ENCODE measurements at places on chromosomes 11 and 22. TPM values are rescaled to one million over a fixed set of nuclear protein-coding genes. Genes with fewer than 3 reads are reported as not detected.

GRCh38 chr11:20315800-20316199, 47.7 kb upstream of the HTATIP2 start:
- DNase-seq: no peak

- DNase-seq: no peak
Measured at GRCh38 chr11:5712507-5712906, 22.9 kb downstream of the TRIM22 start.

GRCh38 chr11:46391186-46391577, 394 bp downstream of the CHRM4 start:
- no peak for DNase-seq

NLRP14 gene
- 0.05 TPM for total RNA-seq

GRCh38 chr11:97107604-97108003, 717.8 kb downstream of the JRKL start:
- DNase-seq: no peak

DNA sequence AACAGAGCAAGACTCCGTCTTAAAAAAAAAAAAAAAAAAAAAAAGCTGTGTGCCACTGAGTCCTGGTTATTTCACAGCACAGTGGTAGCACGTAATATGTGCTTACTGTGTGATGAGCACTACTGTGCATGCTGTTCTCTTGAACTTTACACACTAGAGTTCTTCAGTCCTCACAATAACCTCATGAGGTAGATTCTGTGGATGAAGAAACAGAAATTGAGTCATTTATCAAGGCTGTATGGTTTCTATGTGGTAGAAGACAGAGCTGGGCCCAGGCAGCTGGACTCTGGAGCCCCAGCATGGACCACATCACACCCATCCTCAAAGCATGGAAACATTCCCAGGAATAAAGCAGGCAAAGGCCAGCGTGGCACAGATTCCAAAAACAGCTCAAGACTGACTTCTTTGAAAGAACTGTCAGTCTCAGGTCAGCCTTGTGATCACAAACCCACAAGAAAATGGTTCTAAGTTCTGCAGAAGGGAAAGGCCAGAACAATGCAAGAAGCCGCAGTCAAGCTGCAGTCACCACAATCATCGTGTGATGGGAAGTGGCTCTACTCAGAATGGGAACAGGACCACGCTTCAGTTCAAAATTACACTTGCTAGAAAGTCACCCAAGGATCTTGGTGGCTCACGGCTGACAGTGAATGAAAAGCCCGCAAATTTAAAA, 49.5 kb downstream of the MICAL3 start:
- peak; percentile 62 for DNase-seq

ARHGAP20 gene
- not detected for total RNA-seq

GLYAT gene
- total RNA-seq: 0.18 TPM

DNA sequence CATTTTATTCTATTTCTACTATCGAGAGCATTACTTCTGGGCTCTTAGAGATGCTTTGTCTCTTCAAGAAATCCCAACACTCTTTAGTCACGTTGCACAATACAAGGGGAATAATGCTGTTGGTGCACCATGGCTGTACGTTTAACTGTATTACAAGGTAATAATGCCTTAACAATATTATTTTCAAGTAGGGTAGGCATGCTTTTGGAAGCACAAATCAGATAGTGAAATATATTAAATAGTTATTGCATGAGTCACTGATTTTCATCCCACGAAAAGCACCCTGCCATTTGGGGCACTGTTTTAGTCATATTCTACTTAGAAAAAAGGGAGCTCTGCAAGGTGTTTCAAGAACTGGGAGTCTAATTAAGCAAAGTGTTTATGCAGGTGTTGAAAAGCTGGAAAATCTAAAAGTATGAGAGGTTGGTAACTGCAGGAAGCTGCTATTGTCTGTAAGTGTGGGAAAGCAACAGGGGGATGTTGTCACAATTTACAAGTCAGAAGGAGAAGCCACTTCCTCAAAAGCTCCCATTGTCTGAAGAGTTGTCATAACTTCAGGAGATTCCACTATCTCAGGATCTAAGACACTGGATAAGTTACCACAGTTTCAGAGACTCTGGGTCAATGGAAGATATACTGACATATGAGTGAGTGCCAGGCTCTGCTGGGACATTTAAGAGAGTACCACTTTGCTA, 218.2 kb downstream of the JRKL start:
- DNase-seq: no peak

GRCh38 chr11:267491-267994, 10.7 kb upstream of the NLRP6 start:
- peak; percentile 35 for DNase-seq

- peak; percentile 82 for DNase-seq
Measured at GRCh38 chr11:116073854-116074837, 569.9 kb upstream of the CADM1 start.

MS4A2 gene
- total RNA-seq: not detected

DNA sequence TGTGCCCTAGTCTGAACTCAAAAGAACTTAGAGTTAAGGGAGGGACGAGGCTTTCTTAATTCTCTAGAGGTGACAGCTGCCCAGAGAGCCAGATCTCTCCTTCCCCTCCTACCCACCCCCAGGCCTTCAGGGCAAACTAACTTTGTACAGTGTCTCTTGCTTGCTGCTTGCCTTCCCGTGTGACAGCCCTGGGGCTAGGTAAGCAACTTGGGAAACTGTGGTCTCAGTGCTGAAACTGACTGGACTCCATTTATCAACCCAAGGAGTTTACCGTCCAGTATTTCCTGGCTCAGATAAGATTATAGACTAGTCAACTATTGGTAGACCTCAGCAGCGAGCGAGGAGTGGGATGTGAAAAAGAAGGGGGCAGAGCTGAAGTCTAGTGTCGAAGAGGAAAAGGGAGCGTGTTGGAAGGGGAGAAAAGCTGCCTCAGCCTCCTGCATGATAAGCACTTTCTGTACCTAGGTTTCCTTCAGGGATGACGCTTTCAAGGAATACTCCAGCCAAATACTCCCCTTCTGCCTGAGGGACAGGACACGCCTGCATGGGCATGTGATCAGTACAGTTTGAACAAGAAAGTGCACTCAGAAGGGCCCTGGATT, 43.3 kb upstream of the WEE1 start:
- DNase-seq: no peak

DNA sequence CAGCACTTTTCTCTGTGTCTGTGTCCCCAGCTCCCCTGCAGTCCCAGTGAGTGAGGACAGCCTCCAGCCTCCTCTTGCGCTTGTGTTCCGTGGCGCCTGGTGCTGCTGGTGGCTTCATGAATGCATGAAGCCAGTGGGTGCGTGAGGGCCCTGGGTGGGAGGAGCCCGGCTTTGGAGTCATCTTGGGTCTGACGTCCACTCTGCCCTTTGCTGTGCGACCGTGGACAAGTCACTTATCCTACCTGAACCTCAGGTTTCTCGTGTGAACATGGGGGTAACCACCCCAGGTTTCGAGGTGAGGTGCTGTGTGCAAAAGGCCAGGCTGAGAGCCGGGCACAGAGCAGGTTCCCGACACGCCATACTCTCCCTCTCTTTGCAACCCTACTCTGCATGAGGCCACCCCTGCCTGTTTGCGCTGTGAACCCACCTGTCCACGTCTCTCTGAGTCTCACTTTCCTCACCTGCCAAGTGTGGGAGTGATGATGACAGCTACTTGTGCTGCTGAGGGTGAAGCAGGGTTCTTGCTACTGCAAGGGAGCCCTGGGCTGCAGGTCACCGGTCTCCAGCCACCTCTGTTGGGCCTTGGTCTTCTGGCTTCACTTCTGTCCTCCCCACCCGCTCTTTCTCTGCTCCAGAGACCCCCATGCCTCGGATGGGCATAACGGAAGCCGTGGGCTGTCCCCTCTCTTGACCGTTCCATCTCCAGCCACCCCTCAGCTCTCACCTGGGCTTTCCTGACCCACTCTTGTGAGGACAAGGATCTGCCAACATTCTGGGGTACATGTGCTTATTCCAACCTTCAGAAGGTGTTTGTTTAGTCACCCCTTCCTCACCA, 537.6 kb downstream of the TBC1D22A start:
- DNase-seq: no peak

OR5AS1 gene
- total RNA-seq: not detected

ART5 gene
- not detected for total RNA-seq

- DNase-seq: no peak
Measured at GRCh38 chr11:134501406-134502152, 89.5 kb upstream of the B3GAT1 start.
